ENCODE measurements at places on chromosomes 6 and 20.

GRCh38 chr6:144156991-144157390 is 6.7 kb downstream of the STX11 start:
- DNase-seq: no peak

- peak; percentile 4 for DNase-seq
These were observed 83.5 kb upstream of the SYNCRIP start for GRCh38 chr6:85726206-85726605.

- no peak for DNase-seq
These were observed 24.7 kb downstream of the PTGIS start for GRCh38 chr20:49543071-49543857.

- DNase-seq: no peak
These were observed 11.7 kb upstream of the SPO11 start for GRCh38 chr20:57317789-57318371.

DNA sequence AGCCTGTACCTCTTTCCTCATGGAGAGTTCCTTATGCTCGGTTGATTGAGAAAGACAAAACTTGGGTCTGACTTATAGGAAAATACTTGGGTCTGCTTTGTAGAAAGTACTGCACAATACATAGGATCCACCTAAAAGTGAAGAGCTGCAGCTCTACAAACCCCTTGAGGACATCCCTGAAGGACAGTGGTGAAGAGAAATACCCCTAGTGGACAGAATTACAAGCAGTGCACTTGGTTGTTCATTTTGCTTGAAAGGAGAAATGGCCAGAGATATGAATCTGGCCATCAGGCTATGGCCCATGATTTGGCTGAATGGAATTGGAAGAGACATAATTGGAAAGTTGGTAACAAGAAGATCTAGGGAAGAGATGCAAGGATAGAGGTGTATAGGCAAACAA is 8.3 kb downstream of the CD24 start:
- no peak for DNase-seq

DNA sequence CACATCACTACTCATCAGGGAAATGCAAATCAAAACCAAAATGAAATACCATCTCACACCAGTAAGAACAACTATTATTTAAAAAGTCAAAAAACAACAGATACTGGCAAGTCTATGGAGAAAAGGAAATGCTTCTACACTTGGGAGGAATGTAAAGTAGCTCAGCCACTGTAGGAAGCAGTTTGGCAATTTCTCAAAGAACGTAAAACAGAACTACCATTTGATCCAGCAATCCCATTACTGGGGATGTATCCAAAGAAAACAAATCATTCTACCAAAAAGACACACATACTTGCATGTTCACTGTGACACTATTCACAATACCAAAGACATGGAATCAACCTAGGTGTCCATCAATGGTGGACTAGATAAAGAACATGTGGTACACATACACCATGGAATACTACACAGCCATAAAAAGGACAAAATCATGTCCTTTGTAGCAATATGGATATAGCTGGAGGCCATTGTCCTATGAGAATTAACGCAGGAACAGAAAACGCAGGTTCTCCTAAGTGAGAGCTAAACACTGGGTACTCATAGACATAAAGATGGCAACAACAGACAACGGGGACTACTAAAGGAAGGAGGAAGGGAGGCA is 260.4 kb downstream of the RNGTT start:
- DNase-seq: no peak

DNA sequence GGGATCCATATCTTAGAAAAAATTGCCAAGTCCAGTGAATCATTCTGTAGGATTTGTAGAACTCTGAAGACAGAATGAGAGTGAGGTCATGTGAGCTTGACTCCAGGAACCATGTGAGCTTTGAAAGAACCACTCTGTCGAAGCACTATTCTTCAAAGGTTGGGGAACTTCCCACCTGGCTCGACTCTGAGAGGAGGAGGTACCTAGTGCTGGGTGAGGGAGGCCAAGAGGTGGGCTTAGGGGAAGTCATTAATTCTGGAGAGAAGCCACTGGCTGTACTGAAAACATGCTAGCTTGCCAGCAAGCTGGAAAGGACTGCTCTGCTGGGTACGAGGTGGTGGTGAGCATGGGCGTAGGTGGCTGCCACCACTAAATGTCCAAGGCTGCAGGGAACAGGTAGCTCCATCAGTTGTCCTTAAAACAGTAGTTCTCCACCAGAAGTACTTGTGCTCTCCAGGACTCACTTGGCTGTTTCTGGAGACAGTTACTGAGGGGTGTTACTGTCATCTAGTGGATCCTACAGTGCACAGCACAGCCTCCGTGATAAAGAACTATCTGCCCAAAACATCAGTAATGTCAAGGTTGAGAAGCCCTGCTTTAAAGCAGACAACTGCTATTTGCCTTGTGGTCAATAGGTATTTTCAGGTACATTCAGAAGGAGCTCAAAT is 34.7 kb upstream of the SYNJ2 start:
- DNase-seq: peak; percentile 31

- no peak for DNase-seq
These were observed 68.0 kb upstream of the SMIM28 start for GRCh38 chr6:138309695-138310094.

DNA sequence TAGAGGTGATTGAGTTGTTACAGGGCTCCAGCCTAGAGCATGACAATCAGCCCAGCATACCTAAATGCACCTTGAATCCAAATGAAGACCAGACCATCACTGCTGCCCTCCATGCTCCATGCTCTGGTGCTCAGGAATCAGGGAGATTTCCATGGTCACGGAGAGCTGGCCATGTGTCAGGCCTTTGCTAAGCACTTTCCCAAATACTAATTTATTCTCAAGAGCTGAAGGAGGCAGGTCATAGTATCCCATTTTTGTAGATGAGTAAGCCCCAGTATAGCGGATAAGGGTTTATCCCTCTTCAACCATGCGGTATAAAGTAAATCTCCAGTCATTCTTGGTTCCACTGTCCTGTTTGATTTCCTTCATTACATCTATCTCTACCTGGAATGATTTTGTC is 240.8 kb downstream of the TFAP2A start:
- DNase-seq: no peak

- peak; percentile 32 for DNase-seq
These were observed 89.7 kb downstream of the LY86 start for GRCh38 chr6:6678185-6678671.

DNA sequence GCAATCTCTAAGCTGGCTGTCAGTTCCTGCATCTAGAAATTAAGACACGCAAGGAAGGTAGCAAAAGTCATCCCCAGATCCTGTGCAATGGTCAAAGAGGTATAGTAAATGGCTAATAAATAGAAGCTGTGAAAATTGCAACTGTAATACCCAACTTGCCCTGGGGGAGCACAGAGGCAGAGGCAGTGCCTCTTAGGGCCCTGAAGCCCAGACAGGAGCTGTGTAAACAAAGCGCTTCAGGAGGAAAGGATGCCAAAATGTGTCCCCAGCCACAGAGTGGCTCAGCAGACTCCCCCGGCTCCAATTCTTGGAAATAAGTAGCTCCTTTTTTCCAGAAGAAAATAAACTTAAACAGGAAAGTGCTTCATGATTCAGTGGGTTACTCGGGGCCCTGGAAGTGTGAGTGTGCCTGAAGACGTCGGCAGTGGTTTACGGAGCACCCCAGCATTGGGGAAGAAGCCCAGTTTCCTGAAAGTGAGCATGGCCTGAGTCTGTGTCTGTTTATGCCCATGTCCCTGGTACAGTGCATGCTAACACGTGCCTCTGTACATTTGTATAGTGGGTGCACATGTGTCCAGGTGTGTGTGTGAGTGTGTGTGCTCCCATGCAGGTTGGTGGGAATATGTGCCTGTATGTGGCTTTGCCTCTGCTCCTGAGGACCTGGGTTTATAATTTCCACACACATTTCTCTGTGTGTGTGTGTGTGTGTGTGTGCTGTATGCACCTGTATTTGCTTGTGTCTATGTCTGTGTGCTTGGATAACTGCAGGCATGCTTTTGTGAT is 246.7 kb downstream of the MAFB start:
- DNase-seq: peak; percentile 22

DNA sequence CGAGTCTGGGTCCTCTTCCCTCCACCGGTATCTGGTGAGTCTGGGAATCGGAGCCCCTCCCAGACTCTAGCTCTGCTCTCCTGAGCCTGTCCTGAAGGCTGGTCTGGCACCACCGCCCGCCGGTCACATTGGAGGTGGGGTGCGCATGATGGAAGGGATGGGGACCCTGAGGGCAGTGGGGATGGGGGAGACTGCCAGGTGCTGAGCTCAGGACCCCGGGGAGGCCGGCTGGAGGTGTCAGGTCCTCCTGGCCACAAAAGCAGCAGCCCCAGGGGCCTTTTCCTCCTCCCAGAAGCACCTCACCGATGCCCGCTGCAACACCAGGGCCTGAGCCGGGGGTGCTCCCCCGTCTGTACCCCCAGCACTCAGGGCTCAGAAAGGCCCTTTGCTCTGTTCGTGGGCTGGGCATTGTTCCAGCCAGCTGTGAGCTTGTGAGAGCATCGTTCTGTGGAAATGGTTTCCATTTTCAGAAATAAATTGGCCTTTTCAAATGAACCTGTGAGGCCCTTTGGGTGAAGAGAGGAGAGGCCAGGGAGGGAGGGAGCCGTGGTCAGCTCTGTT is 2.5 kb upstream of the NPBWR2 start:
- no peak for DNase-seq

DNA sequence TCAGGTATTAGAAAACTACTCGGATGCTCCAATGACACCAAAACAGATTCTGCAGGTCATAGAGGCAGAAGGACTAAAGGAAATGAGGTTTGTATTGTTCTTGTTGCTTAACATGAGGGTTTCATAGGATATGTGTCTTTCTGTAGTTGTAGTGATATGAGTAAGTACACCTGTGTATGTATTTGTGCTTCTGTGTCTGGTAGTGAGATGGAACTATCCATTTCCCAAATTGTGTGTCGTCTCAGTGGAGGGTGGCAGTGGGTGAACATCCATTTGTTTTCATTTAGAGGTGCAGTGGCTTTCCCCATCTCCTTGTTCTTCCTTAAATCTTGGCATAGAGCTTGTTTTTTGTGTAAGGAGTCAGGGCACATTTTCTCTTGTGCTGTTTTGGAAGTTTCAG is 8.2 kb downstream of the ASXL1 start:
- DNase-seq: no peak

GRCh38 chr20:52837378-52837777 is 134.8 kb upstream of the TSHZ2 start:
- DNase-seq: no peak

GRCh38 chr6:111980971-111981840 is 72.7 kb upstream of the CCN6 start:
- DNase-seq: no peak

- no peak for DNase-seq
These were observed 18.7 kb downstream of the GLO1 start for GRCh38 chr6:38684237-38684636.

GRCh38 chr6:117603821-117604220 is 1.5 kb upstream of the GOPC start:
- no peak for DNase-seq

- DNase-seq: no peak
These were observed 72.2 kb downstream of the SENP6 start for GRCh38 chr6:75673884-75674283.

DNA sequence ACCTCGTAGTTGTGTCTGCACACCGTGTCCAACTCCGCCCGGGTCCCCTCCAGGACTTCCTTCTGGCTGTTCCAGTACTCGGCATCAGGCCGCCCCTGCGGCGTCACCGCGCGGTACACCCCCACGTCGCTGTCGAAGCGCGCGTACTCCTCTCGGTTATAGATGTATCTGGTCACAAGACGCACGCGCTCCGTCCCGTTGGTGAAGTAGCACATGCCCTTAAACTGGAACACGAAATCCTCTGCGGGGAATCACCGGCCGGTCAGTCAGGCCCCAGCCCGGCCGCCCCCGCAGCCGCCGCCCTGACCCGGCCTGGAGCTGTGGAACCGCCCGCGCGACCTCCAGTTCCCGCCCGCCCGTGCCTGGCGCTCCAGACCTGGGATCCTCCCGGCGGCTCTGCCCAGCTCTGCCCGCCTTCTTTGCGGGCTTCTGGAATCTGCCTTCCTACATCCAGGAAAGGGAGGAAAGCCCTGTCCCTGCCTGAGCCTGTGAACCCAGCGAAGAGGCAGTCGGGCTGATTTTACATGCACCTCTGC is 1.6 kb downstream of the HLA-DQB1 start:
- no peak for DNase-seq

GRCh38 chr20:53205046-53205445 is 232.9 kb downstream of the TSHZ2 start:
- DNase-seq: no peak

- no peak for DNase-seq
These were observed 509.3 kb upstream of the CITED2 start for GRCh38 chr6:139883776-139884175.

GRCh38 chr6:90286884-90287488 is 9.7 kb downstream of the BACH2 start:
- DNase-seq: peak; percentile 35

DNA sequence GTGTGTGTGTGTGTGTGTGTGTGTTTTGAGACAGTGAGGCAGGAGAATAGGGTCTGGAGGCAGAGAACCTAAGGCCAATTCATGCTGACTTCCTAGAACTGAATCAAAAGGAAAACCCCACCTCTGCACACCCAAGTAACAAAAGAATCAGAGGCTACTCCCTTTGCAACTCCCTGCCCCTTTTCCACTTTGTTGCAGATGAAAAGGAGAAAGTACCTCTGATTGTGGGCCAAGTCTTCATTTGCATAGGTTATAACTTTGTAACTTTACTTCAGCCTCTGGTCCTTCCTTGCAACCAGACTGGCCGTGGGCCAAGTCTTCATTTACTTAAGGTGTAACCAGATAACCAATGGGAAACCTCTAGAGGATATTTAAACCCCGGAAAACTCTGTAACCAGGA is 168.8 kb downstream of the EYA2 start:
- DNase-seq: no peak

GRCh38 chr6:30913721-30914075 is 340 bp upstream of the VARS2 start:
- no peak for DNase-seq

GRCh38 chr6:50087231-50087954 is 37.7 kb upstream of the DEFB112 start:
- peak; percentile 13 for DNase-seq

DNA sequence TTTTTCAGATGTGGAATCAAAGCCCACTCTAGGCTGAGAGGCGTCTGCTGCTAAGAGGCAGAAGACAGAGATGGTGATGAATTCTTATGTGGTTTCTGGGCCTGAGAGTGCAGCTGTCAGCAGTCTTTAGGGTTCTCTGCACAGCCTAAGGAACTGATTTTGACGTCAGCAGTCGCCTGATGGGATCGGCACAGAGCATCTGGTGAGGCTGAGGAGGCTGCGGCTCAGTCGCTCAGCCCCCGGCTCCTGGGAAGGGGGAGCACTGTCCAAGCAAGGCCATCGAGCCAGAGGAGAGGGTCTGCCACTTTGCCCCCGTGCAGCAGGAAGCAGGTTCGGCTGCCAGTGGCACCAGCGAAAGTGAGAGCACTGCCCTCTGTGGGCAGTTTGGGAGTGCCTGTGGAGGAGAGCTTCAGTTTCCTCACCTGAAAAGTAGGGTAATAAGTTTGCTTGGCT is 92.5 kb downstream of the TCP11 start:
- DNase-seq: peak; percentile 92

DNA sequence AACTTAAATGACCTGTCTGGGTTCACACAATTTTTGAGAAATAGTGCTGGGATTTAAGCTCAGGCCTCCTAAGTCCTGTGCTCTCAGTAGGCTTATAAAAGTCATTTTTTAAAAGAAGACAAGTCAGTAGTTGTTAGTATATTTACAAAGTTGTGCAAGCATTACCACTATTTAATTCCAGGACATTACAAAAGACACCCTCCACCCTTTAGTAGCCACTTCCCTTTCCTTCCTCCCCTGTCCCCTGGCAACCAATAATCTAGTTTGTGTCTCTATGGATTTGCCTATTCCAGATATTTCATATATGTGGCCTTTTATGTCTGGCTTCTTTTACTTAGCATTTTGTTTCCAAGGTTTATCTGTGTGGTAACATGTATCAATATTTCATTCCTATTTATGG is 37.6 kb downstream of the HMGN3 start:
- no peak for DNase-seq
